ENCODE measurements at places on chromosomes 4 and X.

DNA sequence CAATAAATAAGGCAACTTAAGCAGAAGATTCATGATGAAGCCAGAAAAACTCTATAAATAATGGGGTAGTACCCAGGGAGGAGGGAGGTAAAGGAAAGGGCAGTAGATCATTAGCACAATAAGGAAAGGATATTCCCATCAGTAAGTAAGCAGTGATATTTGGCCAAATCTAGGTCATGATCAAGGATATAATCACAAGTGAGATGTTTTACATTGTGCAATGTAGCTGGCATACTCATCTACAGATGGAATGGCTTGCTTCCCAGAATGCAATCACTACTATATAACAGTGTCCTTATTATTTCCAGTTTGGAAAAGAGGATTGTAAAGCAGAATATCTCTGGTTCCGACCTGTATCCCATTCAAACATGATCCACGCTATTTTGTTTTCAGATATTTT lies 483.4 kb downstream of the RPA4 start:
- DNase-seq = no peak

DNA sequence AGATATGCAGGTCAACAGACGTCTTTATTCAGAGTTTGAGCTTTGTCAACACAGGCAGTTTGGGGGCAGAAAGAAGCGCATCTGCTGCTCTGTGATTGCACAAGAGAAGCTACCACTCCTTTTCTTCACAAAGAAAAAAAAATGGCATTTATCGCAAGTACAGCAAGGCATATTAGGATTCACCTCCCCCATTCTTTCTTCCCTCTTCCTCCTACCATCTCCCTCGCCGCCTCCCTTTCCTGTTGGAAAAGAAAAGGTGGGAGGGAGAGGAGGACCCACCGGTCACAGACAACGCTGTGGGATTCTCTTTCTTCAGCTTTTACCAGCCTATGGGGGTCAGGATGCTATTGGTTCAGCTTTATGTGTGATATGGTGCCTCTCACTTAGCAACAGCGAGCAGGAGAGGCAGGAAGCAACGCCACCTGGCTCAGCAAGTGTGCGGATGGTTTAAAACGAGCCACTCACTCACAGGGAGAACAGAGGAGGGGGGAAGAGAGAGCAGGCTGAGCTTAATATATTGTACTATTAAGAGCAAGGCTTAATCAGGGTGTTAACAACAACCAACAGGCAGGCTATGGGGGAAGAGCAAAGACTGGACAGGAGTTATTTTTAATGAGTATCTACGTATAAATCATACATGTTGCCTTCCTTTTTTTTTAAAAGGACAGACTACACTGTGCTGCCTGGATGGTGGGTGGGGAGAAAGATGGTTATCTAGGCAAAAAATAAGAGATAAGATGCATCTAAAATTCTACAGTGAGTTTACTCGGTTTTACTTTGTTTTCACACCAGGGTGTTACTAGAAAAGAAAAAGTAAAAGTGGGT lies 104.7 kb downstream of the MAML3 start:
- peak; percentile 71 for DNase-seq

DNA sequence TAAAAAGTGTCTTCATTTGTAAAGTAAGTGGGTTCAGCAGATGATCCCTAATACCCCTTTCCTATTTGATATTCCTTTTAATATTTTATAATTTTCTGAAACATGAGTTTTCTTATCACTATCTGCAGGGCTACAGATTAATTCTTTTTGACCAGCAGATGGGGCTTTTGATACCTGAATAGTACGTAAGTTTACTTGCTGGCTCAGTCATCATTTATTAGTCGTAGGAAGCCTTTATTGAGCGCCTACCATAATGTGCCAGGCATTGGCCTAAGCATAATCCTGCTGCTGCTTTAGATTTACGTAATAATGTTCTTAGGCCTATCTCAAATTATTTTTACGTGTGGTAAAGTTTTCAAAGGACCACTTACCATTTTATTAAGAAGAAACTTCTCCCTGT lies 33.1 kb downstream of the OSTC start:
- no peak for DNase-seq

GRCh38 chrX:72060196-72060920 lies 71.4 kb downstream of the RTL5 start:
- peak; percentile 75 for DNase-seq

- no peak for DNase-seq
These were observed 60.7 kb downstream of the PRDM5 start for GRCh38 chr4:120861852-120862251.

DNA sequence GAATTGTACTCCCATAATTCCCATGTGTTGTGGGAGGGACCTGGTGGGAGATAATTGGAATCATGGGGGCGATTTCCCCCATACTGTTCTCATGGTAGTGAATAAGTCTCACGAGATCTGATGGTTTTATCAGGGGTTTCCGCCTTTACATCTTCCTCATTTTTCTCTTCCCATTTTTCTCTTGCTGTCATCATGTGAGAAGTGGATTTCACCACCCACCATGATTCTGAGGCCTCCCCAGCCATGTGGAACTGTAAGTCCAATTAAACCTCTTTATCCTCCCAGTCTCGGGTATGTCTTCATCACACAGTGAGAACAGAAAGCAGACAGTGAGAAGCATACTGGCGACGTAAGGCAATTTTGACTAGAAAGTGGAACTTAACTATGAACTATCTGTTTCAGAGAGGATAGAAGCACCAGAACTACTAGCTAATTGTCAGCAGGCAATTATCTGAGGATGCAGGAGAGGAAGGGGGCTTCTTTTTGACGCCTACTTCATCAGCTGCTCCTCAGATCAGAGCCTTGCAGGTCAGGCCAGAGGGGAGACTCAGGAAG lies 8.5 kb upstream of the GPR50 start:
- DNase-seq = no peak

- DNase-seq = no peak
These were observed 260.6 kb upstream of the DIAPH2 start for GRCh38 chrX:96424007-96424406.

- no peak for DNase-seq
These were observed 4.0 kb upstream of the SH2D1A start for GRCh38 chrX:124342174-124342867.

- no peak for DNase-seq
These were observed 22.5 kb downstream of the SLC39A8 start for GRCh38 chr4:102322736-102323135.

DNA sequence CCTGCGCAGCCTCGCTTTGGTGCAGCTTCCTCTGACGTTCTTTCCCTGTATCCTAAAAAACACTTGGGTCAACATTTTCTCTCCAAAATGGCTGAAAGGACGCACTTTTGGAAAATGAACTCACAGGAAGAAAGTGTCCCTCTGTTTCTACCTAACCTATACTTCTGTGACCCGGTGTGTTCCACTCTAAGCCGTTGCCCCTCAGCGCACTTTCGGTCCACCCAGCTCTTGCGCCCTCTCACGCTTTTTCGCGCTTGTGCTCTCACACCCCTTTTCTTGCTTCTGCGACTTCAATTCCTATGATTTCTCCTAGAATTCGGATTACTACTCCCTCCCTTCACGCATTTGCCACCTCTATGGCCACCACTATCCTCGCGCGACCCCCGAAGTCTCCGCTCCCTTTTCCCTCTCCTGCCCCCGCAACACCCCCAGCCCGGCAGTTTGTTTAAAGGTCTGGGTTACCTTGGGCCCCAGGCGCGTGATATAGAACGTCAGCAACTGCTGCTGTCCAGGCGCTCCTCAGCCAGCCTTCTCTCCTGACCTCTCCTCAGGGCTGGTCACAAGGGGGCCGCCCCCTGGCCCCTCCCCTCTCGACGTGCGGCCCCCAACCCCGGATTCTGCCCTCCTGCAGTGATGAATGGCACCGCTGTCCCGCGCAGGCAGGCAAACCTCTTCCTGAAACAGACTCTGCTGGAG lies at the start of gene USP51:
Gene USP51 (minus strand): TSS at position 535 of the 696 bp plus-strand sequence. CDS start 909 bp downstream, outside the sequence.
- peak; percentile 72 for DNase-seq

DNA sequence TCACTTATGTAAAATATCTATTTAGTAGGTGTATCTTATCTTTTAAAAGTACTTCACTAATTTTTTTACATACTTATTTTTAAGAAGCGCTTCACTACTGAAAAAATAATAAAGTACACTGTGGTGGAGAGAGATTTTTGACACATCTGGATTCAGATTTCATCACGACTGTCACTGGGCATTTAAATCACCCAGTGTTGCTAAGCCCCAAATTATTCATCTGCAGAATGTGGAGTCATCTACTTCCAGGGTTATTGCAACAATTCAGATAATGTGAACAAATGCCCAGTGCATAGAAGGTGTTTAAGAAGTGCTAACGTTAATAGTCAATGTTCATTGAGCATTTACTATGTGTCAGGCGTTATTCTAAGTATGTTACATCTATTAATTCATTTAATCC lies 41.8 kb downstream of the AASDH start:
- no peak for DNase-seq

DNA sequence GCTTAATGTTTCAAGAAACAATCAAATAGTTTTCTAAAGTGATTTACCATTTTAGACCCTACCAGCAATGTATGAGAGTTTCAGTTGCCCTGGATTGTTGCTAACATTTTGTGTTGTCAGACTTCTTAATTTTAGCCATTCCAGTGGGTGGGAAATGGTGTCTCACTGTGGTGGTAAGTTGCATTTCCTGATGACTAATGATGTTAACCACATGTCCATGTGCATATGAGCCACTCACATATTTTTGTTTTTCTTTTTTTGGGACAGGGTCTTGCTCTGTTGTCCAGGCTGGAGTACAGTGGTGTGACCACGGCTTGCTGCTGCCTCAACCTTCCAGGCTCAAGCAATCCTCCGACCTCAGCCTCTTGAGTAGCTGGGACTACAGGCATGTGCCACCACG lies 48.3 kb downstream of the MED28 start:
- DNase-seq = no peak

DNA sequence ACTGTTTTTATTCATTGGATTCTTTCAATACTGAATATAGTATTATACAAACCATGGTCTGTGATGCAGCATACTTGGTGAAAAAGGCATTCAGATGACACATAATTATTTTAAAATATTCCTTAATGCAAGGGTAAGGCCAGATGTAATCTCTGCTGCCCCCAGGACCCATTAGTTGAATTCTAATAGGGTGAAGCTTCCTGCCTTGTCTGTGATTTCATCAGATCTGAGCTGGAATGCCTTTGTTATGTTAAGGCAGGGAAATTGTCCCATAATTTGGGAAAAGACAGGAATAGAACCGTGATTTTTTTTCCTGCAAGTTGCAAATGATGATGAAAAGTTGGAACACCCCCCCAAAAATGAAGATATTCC lies 26.1 kb downstream of the ZRSR2 start:
- DNase-seq = no peak

DNA sequence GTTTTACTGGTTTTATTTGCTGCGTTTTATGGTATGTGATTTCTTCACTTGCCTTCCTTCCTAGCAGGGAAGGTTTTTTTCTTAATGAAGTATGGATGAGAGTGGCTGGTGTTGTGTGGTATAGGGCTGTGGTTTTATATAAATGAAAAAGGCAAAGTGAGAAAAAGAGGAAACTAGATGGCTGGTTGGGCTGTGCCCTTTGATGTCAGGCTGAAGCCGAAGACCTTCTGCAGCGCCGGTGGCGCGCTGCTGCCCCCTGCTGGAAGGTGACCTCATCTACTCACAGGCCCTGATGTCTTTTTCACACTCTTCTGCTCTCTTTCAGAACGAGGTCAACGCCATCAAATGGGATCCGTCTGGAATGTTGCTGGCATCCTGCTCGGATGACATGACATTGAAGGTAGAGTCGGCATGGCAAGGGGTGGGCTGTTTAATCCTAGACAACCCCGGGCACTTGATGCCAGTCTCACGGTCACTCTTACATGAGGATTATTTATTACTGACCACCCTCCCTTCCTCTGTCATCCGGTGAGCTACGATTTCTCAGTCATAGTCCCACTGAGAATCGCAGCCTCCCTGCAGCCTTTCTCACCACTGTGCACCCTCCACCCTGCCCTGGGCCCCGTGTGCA lies 56.6 kb downstream of the GPR143 start:
- DNase-seq = peak; percentile 82

GRCh38 chr4:17368408-17368807 lies 143.5 kb downstream of the QDPR start:
- no peak for DNase-seq

GRCh38 chr4:168139336-168139735 lies 47.0 kb downstream of the ANXA10 start:
- DNase-seq = no peak

GRCh38 chr4:92791871-92792440 lies 488.2 kb downstream of the GRID2 start:
- DNase-seq = no peak

DNA sequence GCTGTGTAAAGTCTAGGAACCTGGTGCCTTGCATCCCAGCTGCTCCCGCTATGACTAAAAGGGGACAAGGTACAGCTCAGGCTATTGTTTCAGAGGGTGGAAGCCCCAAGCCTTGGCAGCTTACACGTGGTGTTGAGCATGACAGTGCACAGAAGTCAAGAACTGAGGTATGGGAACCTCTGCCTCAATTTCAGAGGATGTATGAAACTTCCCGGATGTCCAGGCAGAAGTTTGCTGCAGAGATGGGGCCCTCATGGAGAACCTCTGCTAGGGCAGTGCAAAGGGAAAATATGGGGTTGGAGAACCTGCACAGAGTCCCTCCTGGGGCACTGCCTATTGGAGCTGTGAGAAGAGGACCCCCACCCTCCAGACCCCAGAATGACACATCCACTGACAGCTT lies 76.6 kb downstream of the DDX60 start:
- no peak for DNase-seq

DNA sequence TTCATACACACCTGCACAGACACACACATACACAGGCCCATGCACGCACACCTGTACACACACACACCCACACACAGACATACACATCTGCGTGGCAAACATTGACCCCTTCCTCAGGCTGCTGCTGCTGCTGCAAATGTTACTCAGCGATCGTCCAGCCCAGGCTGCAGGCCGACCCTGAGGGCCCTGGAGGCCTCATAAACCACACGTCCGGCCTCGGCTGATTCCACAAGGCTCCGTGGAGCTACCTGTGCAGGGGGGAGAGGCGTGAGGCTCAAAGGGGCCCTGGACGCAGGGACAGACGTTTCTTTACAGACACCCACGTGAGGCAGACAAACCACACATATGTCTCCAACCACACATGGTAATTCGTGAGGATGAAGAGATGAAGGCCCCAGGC lies 53.9 kb upstream of the PPP2R3B start:
- DNase-seq = no peak

GRCh38 chrX:29241809-29242208 lies 654.6 kb downstream of the IL1RAPL1 start:
- DNase-seq = no peak

- DNase-seq = peak; percentile 84
These were observed 78.8 kb upstream of the BCOR start for GRCh38 chrX:40176351-40177116.

GRCh38 chr4:181529537-181529936 lies 713.7 kb upstream of the TENM3 start:
- DNase-seq = no peak

GRCh38 chr4:92953462-92953861 lies 649.7 kb downstream of the GRID2 start:
- DNase-seq = no peak

GRCh38 chr4:146436423-146437162 lies 85.1 kb downstream of the SLC10A7 start:
- DNase-seq = no peak

- DNase-seq = peak; percentile 74
These were observed at the start of gene KANTR for GRCh38 chrX:53093748-53094581. Gene KANTR (plus strand): TSS chrX:53094142. CDS start chrX:53124273, 30,131 bp downstream.

GRCh38 chr4:56665781-56666180 lies 15.3 kb downstream of the HOPX start:
- no peak for DNase-seq
